K562 (cell line): ENCODE measurements at places on chromosomes 2 and 18. TPM values are rescaled to one million over a fixed set of nuclear protein-coding genes. Genes with fewer than 3 reads are reported as not detected.

The SLC23A3 gene
- polyA plus RNA-seq = 0.07 TPM in 1 of 2 replicates, not detected in the other

The HNMT gene
- polyA plus RNA-seq = 4.9 and 7.3 TPM in 2 replicates

The STK16 gene
- polyA plus RNA-seq = 21.0 and 24.6 TPM in 2 replicates

The POU3F3 gene
- polyA plus RNA-seq = not detected in 2 replicates

The TAF4B gene
- 12.8 and 15.6 TPM in 2 replicates for polyA plus RNA-seq

The CYP27A1 gene
- not detected in 2 replicates for polyA plus RNA-seq

The PXDN gene
- polyA plus RNA-seq = not detected in 2 replicates

DNA sequence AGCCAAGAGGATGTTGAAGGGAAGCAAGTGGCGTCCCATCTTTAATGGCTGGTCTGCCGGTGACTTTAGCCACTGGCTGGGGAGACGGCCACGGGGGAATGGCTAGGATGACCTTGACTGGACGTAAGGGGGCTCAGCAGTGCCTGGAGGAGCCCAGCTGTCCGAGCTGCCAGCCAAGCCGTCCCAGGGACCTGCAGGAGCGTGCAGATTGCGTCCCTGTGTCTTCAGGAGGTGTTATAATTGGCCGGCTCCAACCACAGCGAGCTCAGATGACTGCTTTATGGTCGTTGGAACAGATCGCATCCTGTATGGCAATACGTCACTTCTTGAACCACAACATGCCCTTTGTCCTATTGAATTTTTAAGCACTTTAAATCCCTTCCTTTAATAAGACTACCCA lies 204.6 kb downstream of the EIPR1 start:
- H3K27me3 ChIP-seq = no peaks in the 10 kb centered on the region
- no peaks in the 10 kb centered on the region; the same call in 2 of the 3 replicates for H3K36me3 ChIP-seq
- no peak overlapping the region for H3K4me3 ChIP-seq
- no peaks in the 10 kb centered on the region; the same call in 1 of the 2 replicates for H3K4me1 ChIP-seq
- no peak overlapping the region for H3K27ac ChIP-seq

- no peak for DNase-seq
- no peak overlapping the region for H3K4me3 ChIP-seq
- H3K27me3 ChIP-seq = peaks cover 56% of the 10 kb centered on the region
- no peaks in the 10 kb centered on the region for H3K4me1 ChIP-seq
- H3K27ac ChIP-seq = no peak overlapping the region
Measured at GRCh38 chr2:120369250-120369649, 23.3 kb downstream of the INHBB start.

- DNase-seq = peak; percentile 38
- H3K4me1 ChIP-seq = no peaks in the 10 kb centered on the region
- H3K27me3 ChIP-seq = no peaks in the 10 kb centered on the region
Measured at GRCh38 chr18:63511285-63511684, 30.9 kb upstream of the SERPINB12 start.

DNA sequence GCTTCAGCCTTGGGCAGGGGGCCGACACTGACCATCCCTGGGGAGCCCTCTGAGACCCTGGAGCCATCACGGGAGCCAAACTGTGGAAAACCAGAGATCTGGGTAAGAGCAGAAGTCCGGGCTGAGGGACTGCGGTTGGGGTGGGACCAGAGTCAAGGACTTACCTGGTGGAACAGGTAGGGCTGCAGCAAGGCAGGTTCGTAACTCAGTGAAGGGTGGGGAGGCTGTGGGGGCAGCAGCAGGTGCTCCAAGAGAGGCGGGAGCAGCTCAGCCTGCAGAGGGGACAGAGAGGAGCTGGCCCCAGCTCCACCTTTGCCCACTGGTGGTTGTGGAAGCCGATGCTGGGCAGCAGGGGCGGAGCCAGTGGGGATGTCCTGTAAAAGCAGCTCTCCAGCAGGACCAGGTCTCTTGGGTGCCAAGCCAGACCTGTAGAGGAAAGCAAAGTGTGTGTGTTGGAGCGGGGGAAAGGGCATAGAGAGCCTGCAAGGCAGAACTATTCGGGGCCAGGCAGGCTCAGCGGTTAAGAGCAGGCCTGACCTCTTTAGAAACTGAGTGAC lies 6.7 kb downstream of the PTPRN start:
- H3K27me3 ChIP-seq = peaks cover 48% of the 10 kb centered on the region
- H3K4me3 ChIP-seq = no peak overlapping the region
- no peaks in the 10 kb centered on the region for H3K36me3 ChIP-seq

- no peak for DNase-seq
- H3K27ac ChIP-seq = no peak overlapping the region
- peaks cover 9% of the 10 kb centered on the region for H3K27me3 ChIP-seq
- H3K4me1 ChIP-seq = no peaks in the 10 kb centered on the region
Measured at GRCh38 chr2:60515721-60516226, 37.7 kb downstream of the BCL11A start.

GRCh38 chr2:57892920-57893319 lies 153.7 kb upstream of the VRK2 start:
- no peaks in the 10 kb centered on the region for H3K36me3 ChIP-seq
- no peaks in the 10 kb centered on the region for H3K4me1 ChIP-seq
- no peaks in the 10 kb centered on the region for H3K27me3 ChIP-seq
- no peak overlapping the region for H3K27ac ChIP-seq
- no peak overlapping the region for H3K4me3 ChIP-seq
- DNase-seq = no peak

DNA sequence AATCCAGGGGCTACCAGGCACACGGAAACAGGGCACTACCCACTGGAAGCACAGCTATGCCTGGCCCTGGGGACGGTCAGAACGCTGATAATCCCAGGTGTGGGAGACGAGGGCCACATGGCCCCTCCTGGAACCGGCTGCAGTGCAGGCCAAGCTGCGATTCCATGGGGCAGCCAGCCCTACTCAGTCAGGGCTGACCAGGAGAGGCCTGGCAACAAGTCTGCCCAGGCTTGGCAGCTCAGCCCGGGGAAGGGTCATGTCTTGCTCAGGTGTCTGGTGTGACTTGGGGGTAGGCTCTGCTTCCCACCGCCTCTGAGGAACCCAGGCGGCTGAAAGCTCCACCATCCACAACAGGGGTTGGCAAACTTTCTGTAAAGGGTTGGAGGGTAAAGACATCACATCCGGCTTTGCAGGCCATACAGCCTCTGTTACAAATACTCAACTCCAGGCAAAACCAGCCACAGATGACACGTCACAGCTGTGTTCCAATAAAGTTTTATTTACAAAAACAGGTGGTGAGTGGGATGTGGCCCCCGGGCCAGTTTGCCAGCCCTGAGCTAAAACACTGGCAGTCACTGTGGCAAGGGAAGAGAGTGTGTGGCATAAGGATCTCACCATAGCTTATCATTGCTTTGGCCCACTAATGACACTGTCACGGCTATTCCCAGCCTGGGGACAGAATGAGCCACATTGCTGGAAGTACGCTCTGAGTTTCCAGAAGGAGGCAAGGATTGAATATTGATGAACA lies 85.2 kb downstream of the NDUFA10 start:
- no peaks in the 10 kb centered on the region for H3K4me1 ChIP-seq
- H3K27ac ChIP-seq = no peak overlapping the region
- H3K4me3 ChIP-seq = no peak overlapping the region
- no peak for DNase-seq
- no peaks in the 10 kb centered on the region for H3K27me3 ChIP-seq

- H3K27ac ChIP-seq = no peak overlapping the region
- H3K4me3 ChIP-seq = no peak overlapping the region
- no peaks in the 10 kb centered on the region for H3K27me3 ChIP-seq
- H3K4me1 ChIP-seq = peaks cover 29% of the 10 kb centered on the region
- no peak for DNase-seq
Measured at GRCh38 chr2:47007223-47007825, 91.7 kb upstream of the MCFD2 start.

- DNase-seq = no peak
- H3K4me3 ChIP-seq = no peak overlapping the region
- H3K4me1 ChIP-seq = no peaks in the 10 kb centered on the region
Measured at GRCh38 chr2:59223742-59224141, 982.6 kb upstream of the FANCL start.

DNA sequence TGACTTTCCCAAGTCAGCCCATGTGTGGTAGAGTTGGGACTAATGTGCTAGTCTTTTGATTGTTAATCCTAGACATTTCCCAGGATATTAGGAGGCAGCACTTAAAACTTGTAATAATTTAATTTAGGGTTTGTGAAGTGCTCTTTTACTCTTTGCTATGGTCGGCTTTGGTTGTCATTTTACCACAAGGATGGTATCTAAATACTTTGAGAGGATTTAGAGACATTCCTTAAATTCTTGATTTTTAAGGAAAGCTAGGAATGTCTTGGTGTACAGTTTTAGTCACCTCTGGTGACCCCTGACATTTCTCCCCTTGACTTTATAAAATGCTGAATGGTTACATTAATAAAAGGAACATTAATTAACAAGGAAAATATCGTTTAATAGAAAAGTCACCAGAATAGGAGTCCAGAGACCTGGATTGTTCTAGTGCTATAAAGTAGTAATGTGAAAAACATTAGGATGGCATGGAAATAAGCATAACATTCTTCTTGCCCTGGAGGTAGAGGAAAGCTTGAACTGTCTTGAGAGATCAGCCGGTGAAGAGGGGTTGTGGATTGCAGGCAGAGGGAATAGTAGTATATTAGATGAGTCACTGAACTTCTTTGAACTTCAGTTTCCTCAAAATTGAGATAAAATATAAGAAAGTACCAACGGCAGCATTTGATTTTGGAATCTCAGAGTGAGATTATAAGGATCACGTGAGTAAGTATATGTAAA lies 209.2 kb downstream of the MCFD2 start:
- DNase-seq = no peak
- H3K4me1 ChIP-seq = no peaks in the 10 kb centered on the region
- no peaks in the 10 kb centered on the region for H3K36me3 ChIP-seq
- H3K27me3 ChIP-seq = no peaks in the 10 kb centered on the region
- no peak overlapping the region for H3K4me3 ChIP-seq
- no peak overlapping the region for H3K27ac ChIP-seq

DNA sequence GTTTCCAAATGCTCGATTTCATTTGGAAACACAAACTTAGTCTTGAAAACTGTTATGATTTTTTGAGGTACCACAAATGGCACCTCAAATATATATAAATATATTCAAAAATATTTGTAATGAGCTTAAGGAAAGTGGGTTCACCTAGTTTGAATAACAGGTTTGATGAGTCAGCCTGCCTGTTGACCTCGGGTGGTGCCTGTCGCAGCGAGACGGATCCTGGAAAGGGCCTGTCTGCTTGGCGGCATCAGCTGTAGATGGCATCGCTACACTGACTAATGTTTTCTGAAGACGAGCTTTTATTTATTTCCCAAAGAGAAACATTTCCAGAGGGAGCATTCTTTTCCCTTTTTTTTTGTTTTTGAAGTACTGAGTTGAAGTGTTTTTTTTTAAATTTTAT lies 6.9 kb downstream of the ALLC start:
- DNase-seq = no peak
- no peaks in the 10 kb centered on the region for H3K4me1 ChIP-seq
- no peaks in the 10 kb centered on the region for H3K36me3 ChIP-seq
- H3K27me3 ChIP-seq = peaks cover 32% of the 10 kb centered on the region
- H3K27ac ChIP-seq = no peak overlapping the region

- no peaks in the 10 kb centered on the region for H3K36me3 ChIP-seq
- no peaks in the 10 kb centered on the region for H3K4me1 ChIP-seq
- no peak overlapping the region for H3K4me3 ChIP-seq
- H3K27ac ChIP-seq = no peak overlapping the region
- no peak for DNase-seq
Measured at GRCh38 chr2:225411452-225411851, 11.9 kb downstream of the NYAP2 start.

DNA sequence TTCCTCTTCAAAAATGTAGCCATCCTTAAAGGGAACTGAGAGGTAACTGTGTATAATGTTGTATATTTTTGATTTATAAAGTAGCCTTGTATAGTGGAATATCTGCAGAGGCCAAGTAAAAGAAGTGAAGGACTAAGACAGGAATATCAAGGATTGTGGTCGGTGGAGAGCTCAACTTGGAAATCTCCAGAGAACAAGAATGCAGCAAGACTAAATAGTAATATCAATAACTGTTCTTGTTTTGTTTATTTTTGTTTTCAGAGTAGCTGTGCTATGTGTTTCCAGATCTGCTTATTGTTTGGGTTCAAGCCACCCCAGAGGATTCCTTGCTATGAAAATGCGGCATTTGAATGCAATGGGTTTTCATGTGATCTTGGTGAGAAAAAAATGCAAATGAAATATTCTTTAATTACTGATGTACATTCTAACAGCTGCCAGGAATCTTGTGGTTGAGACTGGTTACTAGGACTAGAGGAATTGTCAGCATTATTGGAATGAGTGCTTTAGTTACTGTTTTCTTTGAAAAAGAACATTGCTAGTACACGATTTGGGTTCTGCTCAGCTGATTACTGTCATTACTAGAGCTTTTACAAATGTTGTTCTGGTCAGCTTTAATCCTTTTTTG lies 25.0 kb downstream of the FASTKD2 start:
- no peaks in the 10 kb centered on the region for H3K27me3 ChIP-seq
- no peak for DNase-seq
- peaks cover 73% of the 10 kb centered on the region for H3K36me3 ChIP-seq
- no peak overlapping the region for H3K27ac ChIP-seq
- H3K4me1 ChIP-seq = no peaks in the 10 kb centered on the region
- no peak overlapping the region for H3K4me3 ChIP-seq

DNA sequence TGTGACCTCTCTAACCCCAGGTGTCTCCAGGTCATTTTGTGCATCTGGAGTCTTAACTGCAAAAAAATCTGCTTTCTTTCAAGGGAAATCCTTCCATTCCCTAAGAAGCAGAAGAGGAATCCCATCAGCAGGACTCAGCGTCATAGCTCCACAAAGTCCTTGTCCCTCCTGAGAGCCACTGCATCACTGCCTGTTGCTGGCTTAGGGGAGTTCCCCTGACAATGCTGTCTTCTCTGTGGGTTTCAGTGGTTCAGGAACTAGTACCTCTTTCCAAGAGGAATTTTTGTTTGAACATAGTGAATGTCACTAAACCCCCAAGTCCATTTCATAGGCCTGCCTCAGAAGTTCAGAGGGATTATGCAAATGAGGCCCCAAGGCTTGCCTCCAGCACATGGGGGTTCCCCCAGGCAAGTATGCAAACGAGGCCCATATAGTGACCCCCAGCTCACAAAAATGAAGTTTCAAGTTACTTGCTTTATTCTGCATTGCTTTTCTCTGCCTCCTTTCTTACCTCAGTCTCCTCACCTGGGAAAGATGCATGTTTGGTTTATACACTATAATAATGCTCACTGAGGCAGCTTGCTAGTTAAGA lies 513.9 kb upstream of the MEX3C start:
- DNase-seq = no peak
- H3K4me3 ChIP-seq = no peak overlapping the region
- no peaks in the 10 kb centered on the region for H3K36me3 ChIP-seq
- H3K27me3 ChIP-seq = no peaks in the 10 kb centered on the region
- no peaks in the 10 kb centered on the region for H3K4me1 ChIP-seq
